Caco-2 (cell line): ENCODE measurements at places on chromosomes 6 and 20.

- DNase-seq, result no peak
Observed at GRCh38 chr20:44212792-44213191, 2.2 kb upstream of the OSER1 start.

- DNase-seq, result no peak
Observed at GRCh38 chr20:14568225-14568624, 230.8 kb upstream of the FLRT3 start.

DNA sequence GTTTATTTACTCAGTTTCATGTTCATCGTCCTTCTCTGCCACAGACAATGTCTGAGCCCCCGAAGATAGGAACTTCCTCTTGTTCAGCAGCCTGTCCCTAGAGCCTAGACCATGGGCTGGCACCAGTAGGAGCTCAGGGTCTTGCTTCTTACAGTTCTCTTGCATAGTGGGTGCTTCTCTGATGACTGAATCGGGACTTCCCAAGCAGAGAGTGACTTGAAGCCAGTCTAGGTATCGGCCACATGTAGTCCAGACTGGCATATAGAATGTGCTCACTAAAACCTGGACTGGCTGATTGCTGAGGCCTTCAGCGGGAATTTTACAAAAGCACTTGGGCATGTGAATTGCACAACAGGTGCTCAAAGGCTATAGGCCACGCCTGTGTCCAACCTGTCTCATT lies 52.0 kb downstream of the PRDM1 start:
- no peak for DNase-seq

DNA sequence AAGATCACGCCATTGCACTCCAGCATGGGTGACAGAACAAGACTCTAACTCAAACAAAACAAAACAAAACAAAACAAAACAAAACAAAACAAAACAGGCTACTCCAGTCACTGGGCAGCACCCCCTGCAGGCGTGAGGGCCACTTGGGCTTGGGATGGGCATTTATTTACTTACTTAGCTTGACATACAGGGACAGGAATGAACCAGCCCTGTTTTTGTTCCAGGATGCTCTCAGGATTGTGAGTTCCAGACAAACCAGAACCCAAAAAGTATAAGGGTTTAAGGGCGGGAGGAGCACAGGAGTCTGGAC lies 4.0 kb upstream of the PTPN1 start:
- DNase-seq, result no peak

- DNase-seq, result peak; percentile 84
Observed at GRCh38 chr6:27893836-27894807, 18.1 kb downstream of the OR2B2 start.

DNA sequence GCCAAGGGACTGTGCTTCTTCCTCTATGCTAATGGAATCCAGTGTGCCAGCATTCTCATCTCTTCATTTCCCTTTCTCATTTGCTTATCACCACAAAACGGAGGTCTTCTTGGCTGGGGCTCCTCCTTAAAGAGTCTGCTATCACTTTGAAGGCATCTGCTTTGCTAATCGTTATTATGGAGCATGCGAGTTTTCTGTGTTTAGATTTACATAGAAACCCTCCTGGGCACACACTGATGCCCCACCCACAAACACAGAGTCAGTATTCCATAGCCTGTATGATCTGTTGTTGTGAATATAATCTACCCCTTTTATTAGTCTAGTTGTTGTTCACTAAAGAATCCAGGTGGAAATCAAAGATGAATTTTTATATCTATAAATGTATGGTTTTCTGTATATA lies 83.4 kb upstream of the XRN2 start:
- no peak for DNase-seq

DNA sequence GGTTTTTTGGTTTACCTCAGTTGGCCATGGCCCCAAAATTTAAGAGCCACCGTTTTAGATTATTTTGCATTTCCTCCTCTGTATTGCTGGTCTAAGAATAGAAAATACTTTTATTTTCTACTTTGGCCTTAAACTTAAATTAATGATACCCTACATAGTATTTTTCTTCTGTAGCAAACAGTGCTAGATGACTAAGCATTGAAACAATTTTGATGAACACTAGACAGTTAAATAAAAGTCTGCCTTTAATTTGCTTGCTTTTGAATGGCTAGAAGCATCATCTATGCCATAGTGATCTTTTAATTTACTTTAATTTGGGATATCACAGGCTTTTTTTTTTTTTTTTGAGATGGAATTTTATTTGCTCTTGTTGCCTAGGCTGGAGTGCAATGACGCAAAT lies 106.4 kb downstream of the CD109 start:
- no peak for DNase-seq

DNA sequence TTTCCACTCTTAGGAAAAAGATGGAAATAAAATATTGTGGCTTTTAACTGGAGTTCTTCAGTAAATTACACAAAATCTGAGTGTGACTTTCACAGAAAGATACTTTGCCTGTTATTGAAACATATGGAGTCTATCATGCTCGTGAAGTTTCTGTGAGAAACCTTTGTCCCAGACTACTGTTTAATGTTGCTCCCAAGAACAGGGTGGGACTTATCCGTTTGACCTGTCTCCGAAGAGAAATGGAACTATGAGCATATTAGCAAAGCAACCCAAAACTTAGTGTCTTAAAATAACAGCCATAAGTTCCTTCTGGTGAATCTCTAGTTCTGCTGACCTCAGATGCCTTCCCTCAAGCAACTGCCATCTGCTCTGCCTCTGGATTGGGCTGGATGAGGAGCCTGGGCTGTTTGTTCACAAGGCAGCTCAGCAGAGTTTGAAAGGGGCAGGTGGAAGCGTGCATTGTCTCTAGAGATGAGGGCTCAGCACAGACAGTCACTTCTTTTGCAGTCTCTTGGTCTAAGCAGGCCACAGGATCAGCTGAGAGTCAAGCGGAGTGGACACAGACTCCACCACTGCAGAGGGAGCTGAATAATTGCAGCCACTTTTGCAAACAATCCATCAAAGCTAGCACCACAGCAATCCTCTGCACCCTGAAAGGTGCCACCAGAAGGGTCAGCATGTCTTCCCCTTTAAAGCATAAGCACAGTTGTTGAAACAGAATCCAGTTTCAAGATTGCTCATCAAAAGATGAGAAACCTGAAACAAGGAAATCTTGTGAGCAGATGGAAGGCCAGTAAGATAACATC lies 52.8 kb downstream of the MYB start:
- no peak for DNase-seq

DNA sequence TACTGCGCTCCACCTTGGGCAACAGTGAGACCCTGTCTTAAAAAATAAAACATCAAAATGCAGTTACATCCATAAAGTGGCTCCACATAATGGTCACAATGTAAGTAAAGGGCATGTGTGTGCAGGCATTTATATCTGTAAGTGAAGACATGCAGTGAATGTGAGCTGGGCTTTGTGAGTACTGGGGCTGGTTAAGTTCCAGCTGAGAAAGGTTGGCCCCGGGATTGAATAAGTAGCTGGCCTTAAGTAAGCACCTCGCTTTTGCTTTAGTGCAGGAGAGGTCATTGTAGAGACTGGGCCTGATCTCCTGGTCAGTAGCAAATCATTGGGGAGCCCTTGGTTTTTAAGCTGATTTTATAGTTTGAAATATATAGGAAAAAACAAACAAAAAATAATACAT lies 8.0 kb downstream of the QKI start:
- no peak for DNase-seq

DNA sequence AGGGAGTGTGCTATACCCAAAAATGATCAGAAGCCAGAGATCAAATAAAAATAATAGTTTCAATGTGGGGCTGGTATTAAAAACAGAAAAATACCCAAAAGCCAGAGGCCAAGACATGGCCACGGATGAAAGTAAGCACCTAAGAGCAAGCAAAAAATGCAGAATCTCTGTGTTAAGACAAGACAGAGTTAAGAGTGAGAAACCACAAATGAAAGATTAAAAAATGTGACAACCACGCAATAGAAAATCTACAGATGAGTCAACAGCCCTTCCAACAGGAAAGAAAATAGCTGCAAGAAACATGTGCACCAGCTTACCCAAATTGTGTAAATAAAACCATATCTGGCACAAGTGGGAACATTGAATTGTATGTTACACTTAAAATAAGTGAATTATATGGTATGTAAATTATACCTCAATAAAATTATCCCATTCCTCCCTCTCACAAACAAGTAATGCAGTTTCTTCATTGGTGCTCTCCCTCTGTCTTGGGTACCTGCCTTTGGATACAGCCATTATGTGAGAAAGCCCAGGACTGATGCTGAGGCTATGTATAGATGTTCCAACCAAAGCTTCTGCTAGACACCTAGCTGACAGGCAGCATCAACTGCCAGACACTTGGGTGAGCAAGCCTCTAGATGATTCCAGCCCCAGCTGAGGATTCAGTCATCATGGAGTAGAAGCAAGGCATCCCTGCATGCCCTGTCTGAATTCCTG lies 55.3 kb upstream of the UFL1 start:
- DNase-seq, result no peak

DNA sequence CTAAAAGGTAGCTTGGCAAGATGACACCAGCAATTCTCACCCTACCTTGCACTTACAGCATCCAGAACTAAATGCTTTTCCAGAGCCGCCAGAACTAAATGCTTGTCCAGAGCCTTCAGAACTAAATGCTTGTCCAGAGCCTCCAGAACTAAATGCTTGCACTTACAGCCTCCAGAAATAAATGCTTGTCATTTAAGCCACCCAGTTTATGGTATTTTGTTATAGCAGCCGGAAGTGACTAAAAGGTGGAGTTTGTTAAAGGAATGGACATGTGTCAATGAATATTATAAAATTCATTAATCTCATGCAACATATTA lies 133.5 kb downstream of the GPX5 start:
- DNase-seq, result no peak

- DNase-seq, result no peak
Observed at GRCh38 chr6:45759472-45759810, 256.2 kb downstream of the CLIC5 start.

DNA sequence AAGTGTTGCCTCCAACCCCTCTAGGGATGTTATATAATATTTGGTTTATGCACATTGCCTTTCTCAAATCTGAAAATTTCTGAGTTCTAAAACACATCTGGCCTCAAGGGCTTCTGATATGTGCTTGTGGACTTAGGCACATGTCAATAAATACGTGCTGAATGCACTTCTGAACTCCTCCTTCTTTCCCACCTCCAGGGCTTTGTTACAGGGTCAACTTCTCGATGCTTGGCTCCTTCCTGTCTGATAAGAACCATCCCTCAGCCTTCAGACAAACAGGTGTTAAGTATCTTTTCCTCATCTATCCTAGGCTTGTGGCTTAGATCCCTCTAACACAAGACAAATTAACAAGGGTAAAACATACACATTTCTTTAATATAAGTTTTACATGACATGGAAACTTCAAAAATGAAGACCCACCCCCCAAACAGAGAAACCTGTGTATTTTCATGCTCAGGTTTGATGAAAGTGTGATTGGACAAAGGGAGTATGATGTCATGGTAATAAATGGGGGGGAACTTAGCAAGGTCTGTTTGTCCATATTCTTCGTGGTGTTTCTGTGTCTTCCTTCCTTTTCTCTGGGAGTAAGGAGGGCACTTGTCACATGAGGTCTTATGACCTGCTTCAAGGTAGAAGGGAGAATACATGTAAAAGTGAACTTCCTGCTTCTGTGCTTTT lies 326.9 kb downstream of the CD83 start:
- no peak for DNase-seq

DNA sequence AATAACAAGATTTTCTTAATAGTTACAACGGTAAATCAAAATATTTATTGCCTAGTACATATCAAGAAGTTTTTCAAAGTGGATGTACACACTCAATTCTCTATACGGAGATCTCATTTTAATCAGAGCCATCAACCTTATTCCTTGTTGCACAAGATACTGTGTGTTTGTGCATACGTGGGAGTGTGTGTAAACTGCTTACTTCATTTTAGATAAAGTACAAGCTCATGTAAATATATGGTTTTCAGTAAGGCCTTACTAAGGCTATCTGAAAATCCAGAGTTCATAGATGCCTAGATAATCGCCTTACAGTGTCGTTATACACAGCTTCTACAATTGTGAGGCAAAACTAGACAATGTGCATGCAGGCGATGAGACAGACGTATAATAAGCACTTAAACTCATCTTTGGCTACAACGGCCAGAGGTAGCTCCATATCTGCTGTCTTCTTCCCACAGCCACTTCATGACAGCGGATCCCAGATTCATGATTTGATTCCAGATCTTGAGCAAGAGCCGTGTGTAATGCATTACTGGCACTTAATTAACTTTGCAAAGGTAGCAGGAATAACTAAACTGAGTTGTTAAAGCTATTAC lies 2.5 kb downstream of the PERP start:
- no peak for DNase-seq

GRCh38 chr20:15902493-15902892 lies 670.8 kb downstream of the KIF16B start:
- peak; percentile 46 for DNase-seq

- no peak for DNase-seq
Observed at GRCh38 chr6:140782941-140783340, 1349.8 kb upstream of the GJE1 start.

- peak; percentile 79 for DNase-seq
Observed at GRCh38 chr20:1212607-1213396, 9.5 kb downstream of the C20orf202 start.

DNA sequence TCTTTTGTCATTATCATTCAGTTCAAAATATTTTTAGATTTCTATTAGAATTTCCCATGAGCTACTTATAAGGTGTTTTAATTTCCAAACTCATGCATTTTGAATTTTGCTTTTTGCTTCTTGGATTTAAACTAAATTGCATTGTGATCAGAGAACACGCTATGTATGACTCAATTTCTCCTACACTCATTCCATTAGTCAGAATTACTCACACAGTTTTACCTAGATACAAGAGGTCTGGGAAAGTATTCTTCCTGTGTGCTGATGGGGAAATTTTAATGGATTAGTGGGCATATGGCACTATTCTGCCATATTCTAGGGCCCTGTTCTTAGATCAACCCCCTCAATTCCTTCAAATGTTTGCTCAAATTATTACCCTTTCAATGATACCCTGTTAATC lies 49.9 kb upstream of the BMP5 start:
- DNase-seq, result no peak

DNA sequence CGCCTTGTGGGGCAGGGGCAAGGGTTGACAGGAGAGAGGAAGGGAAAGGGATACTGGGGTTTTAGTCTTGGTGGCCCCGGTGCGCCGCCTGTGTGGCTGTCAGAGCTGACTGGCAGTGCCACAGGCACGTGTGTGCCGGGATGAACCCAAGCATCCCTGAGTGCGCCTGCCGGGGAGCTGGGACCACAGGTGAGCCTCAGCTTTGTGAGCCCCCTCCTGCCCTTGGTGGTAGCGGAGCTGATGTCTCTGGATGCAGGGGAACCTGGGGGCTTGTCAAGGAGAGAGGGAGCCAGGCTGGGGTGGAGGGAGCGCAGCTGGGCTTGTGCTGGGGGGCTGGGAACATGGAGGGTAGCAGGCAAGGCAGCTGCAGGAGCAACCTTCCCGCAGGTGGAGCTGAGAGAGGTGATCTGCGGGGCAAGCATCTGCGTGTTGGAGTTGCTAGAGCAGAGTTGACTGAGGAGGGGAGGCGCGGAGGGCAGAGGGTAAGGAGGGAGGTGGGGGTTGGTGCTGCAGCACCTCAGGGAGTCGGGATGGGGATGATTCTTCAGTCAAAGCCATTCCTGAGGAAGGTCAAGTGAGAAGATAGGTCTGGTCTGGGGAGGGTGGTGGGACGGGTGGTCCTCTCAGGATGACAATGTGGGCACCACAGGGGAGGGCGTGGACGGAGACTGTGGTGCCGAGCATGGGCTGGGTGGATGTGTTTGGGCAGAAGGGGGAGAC lies 28.1 kb downstream of the PYGB start:
- DNase-seq, result no peak
